ENCODE measurements at places on chromosomes 12 and 14.

DNA sequence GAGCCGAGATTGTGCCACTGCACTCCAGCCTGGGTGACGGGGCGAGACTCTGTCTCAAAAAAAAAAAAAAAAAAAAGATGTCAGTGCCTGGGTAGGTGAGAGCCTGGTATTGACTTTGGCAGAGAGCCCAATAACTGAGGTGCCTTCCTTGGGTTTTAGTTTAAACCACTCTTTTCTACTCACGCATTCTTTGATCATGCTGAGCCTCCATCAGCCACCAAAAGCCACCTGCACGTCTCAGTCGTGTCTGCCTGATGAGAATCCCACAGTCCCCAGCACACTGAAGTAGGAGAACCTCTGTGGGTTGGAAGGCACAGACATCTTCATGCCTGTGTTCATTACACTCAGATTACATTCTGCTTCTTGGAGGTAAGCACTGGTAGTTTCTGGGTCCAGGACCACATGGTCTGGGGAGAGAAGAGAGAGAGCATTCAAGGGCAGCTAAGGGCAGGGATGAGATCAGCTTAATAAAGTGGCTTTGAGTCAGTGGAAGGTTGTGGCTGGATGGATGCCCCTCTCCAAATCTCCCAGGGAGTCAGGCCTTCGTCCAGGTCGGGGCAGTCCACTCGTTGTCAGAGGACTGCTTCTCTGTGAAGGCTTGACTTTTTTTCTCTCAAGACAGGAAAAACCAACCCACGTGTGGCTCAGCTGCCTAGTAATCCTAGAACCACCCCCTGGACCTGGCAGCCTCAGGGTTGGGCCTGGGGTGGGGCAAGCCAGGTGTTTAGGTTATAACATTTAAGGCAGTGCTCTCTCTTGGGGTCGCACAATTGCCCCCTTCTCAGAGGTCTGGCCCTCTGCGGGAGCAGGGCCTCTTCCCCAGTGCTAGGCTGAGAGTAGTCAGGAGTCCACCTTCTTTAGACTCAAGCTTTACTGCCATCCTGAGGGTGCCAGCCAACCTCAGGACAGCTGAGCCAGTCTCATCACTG, 32.6 kb upstream of the MAX start:
- DNase-seq, result no peak

DNA sequence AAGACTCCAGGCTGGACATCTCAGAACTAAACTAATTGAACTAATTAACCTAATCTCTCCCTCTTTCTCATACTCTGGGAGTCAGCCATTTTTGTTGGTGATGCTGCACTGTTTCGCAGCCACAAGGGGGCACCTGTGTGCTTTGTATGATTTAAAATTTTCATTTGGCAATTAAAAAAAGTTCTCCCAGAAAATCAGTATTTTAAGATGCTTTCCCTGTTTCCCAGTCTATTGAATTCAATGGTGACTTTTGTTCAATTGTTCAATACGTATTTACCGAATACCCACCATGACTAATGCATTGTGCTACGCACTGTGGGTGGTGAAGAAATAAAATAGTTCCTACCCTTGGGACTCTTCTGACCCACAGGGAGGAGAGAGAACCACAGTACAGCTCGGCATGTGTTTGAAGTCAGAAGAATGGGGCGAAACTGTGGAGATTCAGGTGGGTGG, 63.7 kb downstream of the ZNF664 start:
- peak; percentile 93 for DNase-seq

- peak; percentile 86 for DNase-seq
Observed at GRCh38 chr14:41609704-41610183, 3.1 kb downstream of the LRFN5 start.

DNA sequence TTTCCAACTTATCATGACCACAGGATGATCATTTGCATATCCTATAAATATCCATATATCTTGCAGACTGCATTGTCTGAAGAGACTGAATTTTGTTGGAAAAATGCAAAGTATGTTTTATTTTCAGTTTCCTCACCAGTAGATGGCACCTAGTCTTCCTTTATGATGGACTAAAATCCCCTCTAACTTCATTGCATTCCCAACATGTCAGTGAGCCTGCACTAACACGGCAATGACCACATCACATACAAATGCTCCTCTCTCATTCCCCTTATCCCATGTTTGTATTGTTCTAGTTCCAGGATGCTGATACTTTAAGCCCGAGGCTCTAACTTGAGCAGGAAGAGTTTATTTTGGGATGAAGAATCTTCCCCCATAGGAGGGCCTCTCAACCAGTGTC, 24.7 kb upstream of the MYBPC1 start:
- peak; percentile 40 for DNase-seq

DNA sequence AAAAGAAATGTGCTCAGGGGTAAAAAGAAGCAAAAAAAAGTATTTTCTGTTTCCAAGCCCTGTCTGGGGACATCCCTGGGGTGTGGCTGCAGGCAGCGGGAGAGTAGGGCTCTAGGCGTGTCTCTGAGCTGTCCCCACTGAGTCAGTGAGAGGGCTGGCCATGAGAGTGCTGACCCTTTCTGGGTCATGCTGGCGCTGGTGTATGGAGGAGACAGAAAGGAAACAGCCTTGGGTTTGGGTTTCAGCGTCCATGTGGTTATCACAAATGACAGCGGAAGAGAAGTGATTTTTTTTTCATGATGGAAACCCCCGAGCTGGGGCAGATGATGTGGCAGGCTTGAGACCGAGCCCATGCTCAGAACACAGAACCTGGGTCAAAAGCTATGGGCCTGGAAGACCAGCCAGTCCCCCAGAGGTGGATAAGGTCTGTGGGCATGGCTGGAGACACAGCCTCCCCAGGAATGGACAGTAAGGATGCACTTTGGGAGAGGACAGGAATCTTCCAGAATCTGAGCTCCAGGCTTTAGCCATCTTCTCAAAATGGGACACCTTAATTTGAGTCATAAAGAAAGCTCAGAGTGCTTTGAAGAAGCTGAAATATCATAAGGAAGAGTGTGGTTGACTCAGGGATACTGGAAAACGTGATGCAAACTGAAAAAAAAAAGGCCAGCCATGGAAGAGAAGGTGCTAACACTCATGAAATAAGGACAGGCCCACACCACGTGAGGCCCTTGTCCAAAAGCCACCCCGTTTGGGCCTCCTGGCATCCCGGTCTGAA, 36.2 kb downstream of the SYNE3 start:
- no peak for DNase-seq

DNA sequence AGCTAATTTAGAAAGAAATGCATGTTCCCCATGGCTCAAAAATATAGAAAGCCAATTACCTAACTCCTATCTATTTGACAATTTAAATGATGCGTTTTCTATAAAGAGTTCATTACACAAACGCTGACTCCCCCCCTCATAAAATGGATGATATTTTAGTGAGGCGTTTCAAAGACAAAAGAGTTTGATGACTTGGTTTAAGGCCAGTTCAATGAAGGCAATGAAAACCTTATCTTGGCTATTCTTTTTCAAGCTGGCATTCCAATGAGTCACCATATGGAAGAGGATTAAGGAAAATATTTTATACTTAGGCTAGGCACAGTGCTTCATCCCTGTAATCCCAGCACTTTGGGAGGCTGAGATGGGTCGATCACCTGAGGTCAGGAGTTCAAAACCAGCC, 62.7 kb downstream of the HMGA2 start:
- no peak for DNase-seq

All from SJCRH30 (cell line).